ENCODE measurements at places on chromosomes 11 and 22. TPM values are rescaled to one million over a fixed set of nuclear protein-coding genes. Genes with fewer than 3 reads are reported as not detected.

DNA sequence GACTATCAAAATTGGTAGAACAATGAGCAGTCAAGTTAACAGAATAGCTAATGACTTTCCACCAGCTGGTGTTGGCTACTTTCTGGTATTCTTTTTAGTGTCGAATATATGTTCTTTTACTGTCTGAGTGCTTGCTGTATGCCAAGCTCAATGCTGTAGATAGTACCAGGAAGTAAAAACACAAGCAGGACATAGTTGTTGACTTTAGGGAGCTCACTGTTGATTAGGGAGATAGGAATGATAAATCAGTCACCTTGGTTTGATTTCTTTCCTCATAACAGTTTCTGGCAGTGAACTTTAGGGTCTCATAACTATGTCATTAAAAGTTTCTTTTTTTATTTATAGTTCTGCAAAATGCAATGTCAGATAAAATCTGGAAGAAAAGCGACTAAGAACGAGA, 9.0 kb downstream of the HMGXB4 start:
- no peak for DNase-seq

GRCh38 chr11:76728778-76729177, 54.4 kb upstream of the TSKU start:
- no peak for DNase-seq

DNA sequence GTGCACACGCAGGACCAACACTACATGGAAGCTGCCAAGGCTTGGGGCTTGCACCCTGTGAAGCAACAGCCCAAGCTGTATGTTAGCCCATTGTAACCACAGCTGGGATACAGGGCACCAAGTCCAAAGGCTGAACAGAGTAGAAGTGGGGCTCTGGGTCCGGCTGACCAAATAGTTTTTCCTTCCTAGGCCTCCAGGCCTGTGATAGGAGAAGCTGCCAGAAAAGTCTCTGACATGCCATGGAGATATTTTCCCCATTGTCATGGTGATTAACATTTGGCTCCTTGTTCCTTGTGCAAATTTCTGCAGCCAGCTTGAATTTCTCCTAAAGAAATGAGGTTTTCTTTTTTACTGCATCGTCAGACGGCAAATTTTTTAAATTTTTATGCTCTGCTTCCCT, 941.2 kb downstream of the FAM181B start:
- DNase-seq, result no peak

DNA sequence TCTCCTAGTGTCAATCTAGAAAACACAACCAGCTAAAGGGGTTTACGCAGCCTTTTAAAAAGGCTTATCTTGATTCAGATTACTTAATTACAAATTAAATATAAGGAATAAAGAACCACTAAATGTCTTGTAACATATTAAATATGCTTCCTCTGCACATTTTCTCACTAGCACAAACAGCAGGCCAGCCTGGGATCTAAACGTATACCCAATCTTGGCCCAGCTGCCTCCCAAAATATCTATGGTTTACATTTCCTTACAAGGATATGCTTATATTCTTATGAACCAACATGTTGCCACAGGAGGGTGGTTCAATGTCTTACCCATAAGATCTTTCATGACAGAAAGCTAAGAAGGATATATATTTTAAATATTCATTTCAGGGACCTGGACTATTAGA, 7.7 kb downstream of the LGR4 start:
- no peak for DNase-seq

Gene PANX2
- total RNA-seq, result 1.6 TPM

Gene OR51B2
- not detected for total RNA-seq

Gene IRAG1
- 22.2 TPM for total RNA-seq

- no peak for DNase-seq
Observed at GRCh38 chr11:45031912-45032519, 81.3 kb upstream of the TP53I11 start.

- no peak for DNase-seq
Observed at GRCh38 chr11:111331711-111332479, 33.5 kb downstream of the POU2AF3 start.

Gene UCP3
- 1.8 TPM for total RNA-seq

Gene KCNJ11
- not detected for total RNA-seq

- no peak for DNase-seq
Observed at GRCh38 chr22:46769191-46769675, 6.8 kb downstream of the TBC1D22A start.

DNA sequence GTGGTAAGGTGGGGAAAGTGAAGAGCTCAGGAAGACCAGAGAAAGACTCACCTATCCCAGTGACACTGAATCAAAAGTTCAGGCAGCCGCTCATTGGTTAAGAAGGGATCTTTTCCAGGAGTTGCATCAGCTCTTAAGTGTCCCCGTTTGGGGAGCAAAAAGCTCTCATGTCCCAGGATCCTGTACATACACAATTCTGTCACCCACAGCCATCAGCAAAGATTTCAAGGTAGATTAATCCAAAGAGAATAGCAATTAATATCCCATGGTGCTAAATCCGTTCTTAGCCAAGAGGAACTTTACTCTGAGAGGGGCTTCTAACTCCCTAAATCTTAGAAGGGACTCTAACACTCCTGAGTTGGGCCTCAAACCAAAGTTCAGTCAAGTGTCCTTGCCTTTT, 19.3 kb downstream of the FOLR3 start:
- DNase-seq, result no peak

- DNase-seq, result no peak
Observed at GRCh38 chr11:6618117-6619003, 862 bp downstream of the TPP1 start.

Gene KIRREL3
- total RNA-seq, result 1.9 TPM

Gene PDGFD
- 2.2 TPM for total RNA-seq

Gene MYRF
- 0.47 TPM for total RNA-seq

- no peak for DNase-seq
Observed at GRCh38 chr11:44199298-44199697, 103.8 kb downstream of the EXT2 start.

DNA sequence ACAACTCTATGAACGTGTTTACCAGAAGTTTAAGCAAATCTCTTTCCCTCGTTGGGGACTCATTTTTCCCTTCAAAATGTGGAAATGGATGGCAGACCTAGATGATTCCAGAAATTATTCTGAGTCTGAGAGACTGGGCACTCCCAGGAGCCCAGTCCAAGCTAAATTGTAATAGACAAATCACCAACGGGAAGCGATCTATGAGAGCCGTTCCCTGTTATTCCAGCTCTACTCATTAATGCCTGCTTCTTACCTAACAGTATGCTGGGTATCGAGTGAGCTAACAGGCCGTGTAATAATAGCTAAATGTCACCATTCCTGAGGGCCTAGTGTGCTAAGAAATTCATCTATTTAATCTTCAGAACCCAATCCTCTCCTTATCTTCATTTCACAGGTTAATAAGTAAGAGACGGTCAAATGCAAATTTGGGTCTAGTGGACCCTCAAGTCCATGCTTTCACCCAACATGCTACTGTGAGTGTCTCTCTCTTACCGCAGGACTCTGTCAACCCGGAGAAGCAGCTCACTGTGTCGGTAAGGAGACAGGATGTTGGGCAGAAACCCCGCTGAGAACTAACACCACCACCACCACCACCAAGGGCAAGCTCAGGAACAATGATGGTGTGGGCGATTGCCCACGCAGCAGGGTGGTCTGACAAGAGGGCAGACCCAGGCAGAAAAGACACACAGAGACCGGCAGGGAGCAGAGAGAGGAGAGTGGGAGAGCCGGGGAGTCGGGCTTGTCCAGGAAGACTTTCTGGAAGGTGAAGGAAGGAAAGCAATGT, 57.1 kb upstream of the TIMP3 start:
- DNase-seq, result no peak

DNA sequence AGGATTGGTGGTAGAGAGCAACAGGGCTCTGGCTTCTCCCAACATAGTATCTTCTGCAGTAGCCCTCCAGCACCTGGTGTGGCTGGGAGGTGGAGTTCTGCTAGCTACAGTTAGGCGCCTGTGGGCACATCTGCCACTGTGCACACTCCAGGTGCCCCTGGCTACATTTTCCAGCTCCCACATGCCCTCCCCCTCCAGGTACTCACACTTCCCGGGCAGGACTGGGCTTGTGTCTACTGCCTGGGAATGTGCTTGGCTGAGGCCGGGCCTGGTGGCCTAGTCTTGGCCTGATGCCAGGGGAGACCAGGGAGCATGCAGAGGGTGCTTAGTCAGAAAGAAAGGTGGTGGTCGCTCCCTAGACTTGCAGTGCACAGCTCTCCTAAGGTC, 15.8 kb downstream of the PHLDB1 start:
- no peak for DNase-seq

DNA sequence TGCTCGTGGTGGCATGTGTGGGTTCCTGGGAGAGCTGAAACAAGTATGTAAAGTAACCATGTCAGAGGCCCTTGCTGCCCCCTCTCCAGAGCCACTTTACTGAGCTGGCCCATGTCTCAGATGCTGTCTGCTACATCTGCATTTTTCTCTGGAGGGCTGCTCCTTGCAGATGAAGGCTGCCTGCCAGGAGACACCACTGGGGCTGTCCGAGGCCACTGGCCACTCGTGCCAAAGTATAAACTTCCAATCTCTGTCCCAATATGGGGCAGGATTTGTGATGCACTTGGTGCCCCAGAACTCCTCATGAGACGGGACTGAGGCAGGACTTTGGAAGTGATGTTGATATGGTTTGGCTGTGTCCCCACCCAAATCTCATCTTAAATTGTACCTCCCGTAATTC, 478.4 kb upstream of the B3GAT1 start:
- DNase-seq, result peak; percentile 65

DNA sequence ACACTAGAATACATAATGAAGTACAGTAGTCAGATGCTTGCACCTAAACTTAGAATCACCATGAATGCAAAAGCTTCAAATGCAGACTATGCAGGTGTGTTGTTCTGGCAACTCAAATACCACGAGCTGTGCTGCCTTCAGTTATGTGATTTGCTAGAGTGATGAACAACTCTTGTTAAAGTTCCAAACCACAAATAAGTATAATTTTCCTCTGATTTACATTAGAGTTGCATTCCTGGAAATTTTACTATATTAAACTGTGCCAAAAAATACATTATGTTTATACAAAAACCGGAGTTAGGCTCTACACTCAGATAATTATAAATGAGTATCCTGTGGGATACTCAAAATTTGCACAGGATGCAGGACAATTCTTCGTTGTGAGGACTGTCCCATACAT, 3.0 kb downstream of the TMEM218 start:
- no peak for DNase-seq

DNA sequence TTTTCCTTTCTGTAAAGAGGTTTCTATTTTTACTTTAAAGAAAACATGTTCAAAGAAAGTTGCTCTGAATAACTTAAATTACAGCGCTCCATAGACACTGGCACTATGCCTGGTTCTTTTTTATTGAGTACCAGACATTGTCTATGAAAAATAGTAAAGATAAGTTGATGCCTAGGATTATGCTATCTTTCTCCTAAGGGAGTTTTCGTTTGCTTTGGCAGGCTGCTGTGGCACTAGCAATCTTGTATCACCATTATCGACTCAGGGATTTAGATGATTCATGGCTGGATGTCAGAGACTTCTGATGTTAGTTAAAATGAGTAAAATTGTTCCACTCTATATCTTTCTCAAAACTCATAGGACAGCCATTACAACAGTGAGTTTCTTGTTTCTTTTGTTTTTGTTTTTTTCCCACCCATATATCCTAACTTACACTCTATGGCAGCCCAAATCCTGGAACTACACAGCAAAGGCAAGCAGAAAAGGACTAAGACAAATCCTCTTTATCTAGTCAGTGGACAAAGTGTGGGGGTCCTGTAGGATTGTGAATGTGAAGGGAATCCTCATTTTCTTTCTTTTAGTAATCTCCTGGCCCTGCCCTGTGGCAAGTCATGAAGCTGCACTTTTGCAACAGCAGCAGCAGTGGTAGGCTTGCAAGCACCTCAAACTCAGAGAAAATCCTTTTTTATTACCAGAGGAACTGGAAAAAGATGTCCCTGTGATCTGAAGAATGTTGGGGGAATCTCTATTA, 20.7 kb downstream of the SLN start:
- DNase-seq, result no peak

Gene C11orf87
- total RNA-seq, result 9.0 TPM

Gene DCPS
- total RNA-seq, result 15.2 TPM

DNA sequence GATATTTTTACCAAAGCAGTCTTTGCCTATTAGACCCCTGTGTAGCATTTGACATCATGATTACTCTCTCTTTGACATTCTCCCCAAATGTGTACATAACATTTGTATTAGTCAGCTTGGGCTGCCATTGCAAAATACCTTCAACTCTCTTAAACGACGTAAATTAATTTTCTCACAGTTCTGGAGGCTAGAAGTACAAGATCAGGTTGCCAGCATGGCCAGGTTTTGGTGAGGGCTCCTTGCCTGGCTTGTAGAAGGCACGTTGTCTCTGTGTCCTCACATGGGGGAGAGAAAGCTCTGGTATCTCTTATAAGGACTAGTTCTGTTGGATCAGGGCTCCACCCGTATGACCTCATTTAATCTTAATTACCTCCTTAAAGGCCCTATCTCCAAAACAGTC, 12.3 kb upstream of the DLAT start:
- no peak for DNase-seq

Gene KRTAP5-8
- total RNA-seq, result not detected
